ENCODE measurements at places on chromosomes 12 and 14.

GRCh38 chr12:45298047-45298446, 82.2 kb downstream of the ANO6 start:
- DNase-seq: no peak

DNA sequence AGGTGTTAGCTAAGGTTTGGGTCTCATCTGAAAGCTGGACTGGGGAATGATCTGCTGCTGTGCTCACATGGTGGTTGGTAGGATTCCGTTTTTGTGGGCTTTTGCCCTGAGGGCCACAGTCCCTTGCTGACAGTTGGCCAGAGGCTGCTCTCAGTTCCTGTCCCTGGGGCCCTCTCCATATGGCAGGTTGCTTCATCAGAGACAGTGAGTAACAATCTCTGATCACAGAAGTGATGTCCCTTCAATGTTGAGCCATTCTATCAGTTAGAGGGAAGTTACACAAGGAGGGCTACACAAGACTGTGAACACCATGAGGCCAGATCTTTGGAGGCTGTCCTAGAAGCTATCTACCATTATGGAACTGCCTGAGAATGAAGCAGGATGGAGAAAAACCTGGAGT, 137.2 kb downstream of the AACS start:
- no peak for DNase-seq

GRCh38 chr14:101125719-101126651, 222.5 kb upstream of the RTL1 start:
- DNase-seq: no peak

GRCh38 chr12:113299619-113300237, 35.2 kb downstream of the SLC8B1 start:
- peak; percentile 29 for DNase-seq

DNA sequence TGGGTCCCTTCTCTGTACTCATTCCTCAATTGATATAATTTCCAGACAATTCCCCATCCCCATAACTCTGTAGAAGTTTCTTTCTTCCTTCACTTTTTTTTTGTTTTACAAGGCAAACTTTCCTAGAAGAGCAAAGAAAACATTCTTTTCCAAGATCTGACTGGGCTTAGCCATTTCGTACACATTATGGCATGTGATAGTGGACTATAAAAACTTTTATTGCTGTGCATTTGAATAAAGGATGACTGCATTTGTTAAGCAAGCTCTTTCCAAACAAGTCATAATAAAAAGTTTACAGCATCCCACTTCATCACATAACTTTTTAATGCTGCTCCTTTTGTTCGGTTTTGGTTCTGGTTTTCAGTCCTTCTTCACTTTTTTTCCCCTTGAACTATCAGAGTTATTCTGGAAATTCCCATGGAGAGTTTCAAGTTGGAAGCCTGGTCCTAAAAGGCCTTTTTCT, 231.0 kb upstream of the HMGA2 start:
- DNase-seq: no peak

DNA sequence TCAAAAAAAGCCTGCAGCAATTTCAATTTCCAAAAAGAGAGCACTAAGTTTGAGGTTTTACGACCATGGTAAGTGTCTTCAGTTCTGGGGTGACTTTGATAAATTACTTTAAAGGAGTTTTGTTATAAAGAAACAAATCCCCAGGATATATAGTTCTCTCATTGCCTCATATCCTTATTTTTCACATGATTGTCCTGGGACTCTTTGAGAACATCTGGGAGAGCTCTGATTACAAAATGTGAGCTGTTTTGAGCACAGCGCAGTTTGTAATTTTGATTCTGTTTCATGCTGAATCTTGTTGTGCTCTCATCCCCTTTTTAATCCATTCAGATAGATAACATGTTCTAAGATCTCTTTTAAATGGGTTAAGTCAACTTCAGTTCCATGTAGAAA, 67.7 kb upstream of the DCN start:
- peak; percentile 63 for DNase-seq

DNA sequence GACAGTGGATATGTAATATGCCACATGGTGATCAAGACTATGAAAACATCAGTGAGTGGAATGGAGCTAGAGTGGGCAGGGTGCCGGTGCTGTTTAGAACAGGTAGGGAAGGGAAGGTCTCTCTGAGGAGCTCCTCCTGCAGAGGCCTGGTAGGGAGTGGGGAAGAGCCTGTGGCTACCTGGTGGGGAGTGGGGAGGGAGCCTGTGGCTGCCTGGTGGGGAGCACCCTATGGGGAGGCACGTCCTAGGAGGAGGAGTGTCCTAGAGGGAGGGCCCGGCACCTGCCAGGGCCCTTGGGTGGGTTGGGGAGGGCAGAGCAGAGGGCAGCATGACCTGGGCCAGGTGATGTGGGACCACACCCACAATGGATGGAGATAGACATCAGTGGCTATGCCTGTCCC, 122.6 kb downstream of the ADGRD1 start:
- no peak for DNase-seq

DNA sequence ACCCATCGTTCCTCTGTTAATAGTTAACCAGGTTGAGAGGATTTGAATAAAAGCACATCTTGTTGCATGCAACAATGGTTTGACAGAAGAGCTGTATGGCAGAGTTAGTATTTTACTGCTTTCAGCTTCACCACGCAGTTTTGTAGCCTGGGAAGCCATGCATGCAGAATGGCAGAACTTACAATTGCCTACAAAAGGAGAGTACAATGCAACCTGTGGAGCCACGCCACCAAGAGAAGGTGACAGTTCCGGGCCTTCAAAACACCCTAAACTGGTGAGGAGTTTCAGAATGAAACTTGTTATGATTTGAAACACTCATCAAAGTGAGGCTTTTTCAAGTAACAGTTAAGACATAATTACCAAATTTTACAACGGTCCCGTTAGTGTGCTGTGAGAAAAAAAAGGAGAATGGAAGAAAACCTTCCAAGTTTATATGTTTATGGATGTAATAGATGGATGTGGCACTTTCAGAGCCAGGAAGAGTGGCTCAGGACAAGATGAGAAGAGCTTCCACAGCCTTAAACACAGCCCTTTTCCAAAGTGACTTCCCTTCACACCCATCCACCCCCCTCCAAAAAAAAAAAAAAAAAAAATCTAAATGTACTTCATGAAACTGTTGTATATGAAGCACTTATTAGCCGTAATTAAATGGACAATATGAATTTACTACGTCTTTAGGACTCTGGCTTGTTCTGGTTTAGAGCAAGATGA, 158.7 kb downstream of the EGLN3 start:
- no peak for DNase-seq

DNA sequence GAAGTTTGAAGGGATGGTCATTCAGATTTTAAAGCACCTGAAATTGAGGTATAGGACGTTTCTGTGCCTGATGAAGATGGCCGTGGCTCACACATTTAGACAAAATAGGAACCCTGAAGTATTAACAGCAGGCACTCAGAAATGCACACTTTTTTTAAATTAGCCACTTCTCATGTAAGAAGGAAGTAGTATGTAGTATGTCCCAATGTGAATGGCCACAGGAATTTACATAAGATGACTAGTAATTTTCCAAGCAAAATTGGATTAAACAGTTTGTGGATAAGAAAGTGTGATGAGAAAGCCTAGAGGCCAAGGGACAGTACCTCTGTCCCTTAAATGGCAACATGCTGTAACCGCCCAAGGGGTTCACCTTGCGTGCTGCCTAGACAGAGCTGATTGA, 1.8 kb upstream of the MIS18BP1 start:
- DNase-seq: no peak

- DNase-seq: peak; percentile 74
Observed at GRCh38 chr14:102279688-102280348, 25.1 kb downstream of the MOK start.

DNA sequence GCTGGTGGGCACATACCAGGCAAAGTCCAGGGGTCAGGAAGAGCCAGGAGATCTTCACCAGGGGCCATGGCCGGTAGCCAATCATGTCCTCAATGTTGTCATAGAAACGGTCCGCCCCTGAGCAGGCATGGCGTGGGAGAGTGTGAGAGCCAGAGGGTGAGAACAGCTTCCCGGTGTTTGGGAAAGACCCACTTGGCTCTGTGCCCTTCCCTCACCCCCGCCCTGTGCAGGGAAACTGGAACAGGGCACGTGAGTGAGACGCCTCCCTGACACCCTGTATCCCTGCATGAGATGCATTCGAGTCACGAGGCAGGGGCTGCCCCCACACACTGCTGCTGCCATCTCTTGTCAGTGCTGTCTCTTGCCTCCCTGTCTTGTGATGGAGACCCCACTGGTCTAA, 20.7 kb downstream of the SLC6A12 start:
- DNase-seq: no peak

DNA sequence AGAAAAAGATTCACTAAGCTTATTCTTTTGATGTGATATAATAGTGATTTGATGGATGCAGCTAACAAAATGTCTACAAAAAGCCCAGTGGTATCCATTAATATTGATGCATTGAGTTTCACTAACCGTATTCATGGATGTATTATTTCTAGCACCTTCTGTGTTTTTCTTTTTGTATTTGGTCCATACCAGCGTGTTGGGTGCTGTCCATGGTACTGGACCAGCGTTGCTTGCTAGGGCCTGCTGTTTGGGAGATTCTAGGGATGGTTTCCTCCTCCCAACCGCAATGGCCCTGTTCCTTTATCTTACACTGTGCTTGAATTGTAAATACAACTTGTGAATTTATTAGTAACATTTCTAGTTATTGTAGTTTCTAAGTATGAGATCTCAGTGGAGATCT, 31.7 kb downstream of the ANO4 start:
- DNase-seq: peak; percentile 1

DNA sequence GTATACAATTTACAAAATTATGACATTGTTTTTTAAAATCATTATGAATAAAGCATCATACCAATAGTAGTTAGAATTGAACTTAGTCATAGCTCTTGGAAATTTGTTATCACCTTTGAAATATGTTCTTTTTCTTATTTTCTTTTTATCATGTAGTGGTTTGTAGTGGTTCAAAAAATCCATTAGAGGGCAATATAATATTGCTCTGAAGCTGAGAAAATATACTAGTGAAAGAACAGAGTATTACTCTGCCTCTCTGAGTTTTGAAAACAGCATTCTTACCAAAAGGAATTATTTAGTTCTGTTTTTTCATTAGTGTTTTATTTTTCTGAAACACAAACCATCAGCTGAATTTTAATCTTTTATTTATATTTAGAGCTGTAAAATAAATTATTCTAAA, 76.2 kb downstream of the PDZRN4 start:
- no peak for DNase-seq

GRCh38 chr12:63779498-63780481, at the start of gene RXYLT1:
RXYLT1 (plus strand) TSS chr12:63779909; CDS start chr12:63779961, 52 bp downstream.
- DNase-seq: peak; percentile 58

DNA sequence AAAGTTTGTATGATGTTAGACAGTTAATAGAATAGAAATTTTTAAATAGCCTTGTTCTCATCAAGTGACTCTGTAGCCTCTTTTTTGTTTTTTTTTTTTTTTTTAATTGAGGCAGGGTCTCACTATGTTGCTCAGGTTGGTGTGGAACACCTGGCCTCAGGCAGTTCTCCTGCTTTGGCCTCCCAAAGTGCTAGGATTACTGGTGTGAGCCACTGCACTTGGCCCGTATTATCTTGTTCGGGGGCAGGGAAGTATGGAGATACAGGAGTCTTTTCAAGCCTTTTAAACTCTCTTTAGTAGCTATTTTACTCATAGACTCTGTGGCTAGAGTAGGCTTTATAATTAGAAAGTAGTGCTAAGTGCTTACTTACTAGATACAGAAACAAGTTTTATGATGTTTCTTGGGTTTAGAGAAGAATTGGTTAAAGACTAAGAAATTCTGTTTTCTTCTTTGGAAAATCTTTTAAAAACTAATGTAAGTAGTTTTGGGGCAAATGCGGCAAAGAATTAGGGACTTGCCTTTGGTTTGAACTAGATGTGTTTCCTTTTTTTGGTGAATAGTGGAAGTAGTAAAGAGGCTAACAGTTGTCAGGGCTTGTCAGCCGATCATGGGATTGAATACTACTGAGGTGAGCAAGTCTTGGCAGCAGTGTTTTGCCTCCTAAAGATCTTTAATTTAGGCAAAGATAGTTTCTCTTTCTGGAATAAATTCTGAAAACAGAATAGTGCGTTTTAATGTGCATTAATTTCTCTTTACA, 31.3 kb downstream of the FBXO34 start:
- no peak for DNase-seq

- peak; percentile 5 for DNase-seq
Observed at GRCh38 chr12:16165506-16165905, 112.0 kb downstream of the SLC15A5 start.

- no peak for DNase-seq
Observed at GRCh38 chr14:104239185-104239775, 100.9 kb downstream of the KIF26A start.

DNA sequence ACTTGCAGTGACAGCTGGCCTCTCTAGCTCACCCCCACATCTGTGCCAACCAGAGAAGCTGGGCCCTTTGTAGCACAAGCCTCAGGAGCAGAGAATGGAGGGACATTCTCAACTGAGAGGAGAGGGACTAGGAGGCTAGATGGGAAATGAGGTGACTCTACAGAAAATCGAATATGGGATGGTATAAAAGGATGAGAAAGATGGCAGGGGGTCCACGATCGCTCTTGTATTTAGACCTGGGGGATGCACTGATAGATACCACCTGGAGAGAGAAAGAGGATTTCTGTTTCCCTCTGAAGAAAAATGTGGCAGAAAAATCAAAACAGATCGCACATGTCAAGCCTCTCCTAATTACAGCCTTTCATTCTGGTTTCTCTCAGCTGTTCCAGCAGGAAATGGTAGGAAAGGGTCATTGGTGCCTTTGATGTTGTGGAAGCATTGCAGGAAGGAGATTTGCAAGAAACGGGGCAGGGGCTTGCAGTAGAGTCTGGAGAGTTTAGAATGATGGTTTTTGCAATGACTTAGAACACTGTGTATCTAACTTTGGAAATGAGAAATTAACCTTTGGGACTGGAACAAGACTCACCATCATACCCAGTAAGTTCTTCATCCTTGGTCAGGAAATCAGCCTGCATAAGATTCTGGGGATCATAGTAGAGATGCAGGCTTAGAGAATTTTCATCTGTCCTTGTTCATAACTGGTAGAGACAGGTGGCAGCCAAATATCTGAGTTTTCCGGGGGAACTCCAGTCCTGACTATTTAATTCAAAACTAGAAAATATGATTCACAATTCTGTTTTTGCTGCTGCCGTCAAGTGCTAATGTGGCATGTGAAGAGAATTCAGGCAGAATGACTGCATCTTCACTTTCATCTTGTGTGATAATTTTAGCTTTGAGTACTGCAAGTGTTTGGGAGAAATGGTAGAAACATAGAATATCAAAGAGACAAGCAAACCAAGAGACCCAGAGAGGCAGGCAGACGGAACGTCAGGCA, 98.8 kb downstream of the DAD1 start:
- no peak for DNase-seq

GRCh38 chr12:57430112-57430930, 522 bp downstream of the R3HDM2 start:
- no peak for DNase-seq
